ENCODE measurements at places on chromosomes 5 and 9.

DNA sequence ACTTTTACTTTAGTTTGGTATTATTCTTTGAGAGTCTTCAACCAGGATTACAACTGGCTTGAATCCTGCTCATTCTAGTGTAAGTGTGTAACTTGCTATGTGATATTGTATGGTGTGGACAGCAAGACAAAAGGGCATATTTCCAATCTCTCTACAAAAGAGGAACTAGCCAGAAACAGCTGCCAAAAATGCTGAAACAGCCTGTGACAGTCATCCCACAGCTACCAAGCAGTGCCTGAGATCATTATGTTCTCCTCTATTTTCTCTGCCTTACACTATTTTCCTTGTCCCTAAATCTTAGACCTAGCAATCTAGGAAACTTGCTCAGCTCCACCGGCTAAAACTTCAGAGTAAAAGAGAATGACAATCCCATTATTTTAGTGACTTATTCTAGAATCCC, 42.8 kb downstream of the WDR41 start:
- DNase-seq, result peak; percentile 73

- DNase-seq, result peak; percentile 65
Measured at GRCh38 chr9:109020581-109021511, 7.5 kb upstream of the CTNNAL1 start.

GRCh38 chr5:178672630-178673029, 45.8 kb upstream of the CLK4 start:
- no peak for DNase-seq

- no peak for DNase-seq
Measured at GRCh38 chr5:15844253-15844652, 335.3 kb downstream of the MARCHF11 start.

DNA sequence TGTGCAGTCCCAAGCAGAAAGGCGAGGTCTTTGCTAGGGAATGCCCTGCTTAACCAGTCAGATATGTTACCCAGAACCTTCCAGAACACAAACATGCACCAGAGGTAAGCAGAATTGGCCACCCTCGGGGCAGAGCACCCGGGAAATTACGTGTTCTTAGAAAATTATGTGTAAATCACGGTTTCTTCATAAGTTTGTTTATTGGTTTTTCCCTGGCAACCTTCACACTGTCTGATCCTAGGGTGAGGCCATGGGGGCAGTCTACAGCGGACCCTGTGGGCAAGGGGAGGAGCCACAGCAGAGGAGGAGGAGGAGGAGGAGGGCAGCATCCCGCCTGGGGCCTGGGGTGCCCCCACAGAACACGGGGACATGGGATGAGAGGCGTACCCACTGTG, 31.4 kb downstream of the RXRA start:
- no peak for DNase-seq

DNA sequence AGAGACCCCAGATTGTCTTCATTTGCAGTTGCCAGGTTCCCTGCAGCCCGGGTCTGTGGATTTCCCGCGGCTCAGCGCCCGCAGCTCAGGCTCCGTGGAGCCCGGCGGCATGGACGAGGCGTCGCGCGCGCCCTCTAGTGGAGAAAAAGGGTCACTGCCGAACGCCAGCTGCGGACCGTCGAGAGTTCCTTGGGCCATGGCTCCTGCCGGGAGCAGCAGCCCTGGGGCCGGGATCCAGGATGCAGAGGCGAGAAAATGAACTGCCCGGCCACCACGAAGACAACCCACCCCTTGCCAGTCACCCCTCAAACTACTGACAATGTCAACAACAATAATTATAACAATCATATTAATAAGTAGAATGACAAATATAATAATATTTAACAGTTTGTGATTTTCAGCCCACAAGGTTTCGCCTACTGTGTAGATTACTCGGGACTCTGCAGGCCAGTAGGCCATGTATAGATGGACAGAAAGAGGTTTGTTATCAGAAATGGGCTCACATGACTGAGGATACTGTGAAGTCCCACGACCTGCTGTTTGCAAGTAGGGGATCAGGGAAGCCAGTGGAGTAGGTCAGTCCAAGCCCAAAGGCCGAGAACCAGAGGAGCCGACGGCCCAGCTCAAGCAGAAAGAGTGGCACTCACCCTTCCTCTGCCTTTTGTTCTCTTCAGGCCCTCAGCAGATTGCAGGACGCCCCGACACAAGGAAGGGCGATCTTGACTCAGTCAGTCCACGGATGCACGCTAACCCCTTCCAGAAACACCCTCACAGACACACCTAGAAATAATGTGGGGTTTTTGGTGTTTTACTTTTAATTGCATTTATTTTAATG, 43.1 kb downstream of the BOD1 start:
- peak; percentile 66 for DNase-seq

GRCh38 chr9:88873635-88874034, 117.6 kb upstream of the S1PR3 start:
- no peak for DNase-seq

DNA sequence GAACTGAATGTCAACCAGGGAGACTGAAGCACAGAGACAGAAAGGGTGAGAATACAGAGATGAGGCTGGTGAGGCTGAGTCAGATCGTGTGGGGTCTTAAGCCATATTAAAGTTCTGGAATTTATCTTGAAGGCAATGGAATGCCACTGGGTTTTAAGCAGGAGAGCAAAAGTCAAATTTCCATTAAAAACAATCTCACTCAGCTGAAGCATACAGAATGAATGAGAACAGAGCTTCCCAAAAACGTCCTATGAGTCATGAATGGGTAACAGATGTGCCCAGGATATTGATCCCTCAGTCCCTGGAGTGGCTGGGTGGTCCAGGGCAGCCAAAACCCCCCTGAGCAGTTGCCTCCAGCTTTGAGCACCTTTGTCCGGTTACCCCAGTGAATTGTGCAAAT, 44.9 kb downstream of the PFDN1 start:
- no peak for DNase-seq

DNA sequence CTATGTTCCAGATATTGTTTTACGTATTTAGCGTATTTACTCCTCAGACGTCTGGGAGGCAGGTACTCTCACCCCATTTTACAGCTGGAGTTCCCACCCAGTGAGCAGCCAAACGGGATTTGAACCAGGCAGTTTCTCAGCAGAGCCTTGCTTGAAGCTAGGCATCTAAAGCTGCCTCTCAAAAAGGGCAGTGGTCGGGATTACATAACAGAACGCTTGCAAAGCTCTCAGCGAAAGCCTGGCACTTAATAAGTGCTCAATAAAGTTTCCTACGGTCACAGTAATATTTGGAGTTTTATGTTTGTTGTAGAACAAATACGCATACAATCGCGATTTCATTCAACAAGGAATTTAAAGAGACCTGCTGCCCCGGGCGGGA, 286 bp upstream of the BSPRY start:
- no peak for DNase-seq

Data from KBM-7 (cell line).